HCEC 1CT (cell line): ENCODE measurements at places on chromosomes 13 and 19.
A peak's percentile ranks its signal among the peaks of the same experiment; 100 is the strongest.

- no peak for DNase-seq
These were observed 34.9 kb upstream of the MCF2L start for GRCh38 chr13:112934078-112934477.

DNA sequence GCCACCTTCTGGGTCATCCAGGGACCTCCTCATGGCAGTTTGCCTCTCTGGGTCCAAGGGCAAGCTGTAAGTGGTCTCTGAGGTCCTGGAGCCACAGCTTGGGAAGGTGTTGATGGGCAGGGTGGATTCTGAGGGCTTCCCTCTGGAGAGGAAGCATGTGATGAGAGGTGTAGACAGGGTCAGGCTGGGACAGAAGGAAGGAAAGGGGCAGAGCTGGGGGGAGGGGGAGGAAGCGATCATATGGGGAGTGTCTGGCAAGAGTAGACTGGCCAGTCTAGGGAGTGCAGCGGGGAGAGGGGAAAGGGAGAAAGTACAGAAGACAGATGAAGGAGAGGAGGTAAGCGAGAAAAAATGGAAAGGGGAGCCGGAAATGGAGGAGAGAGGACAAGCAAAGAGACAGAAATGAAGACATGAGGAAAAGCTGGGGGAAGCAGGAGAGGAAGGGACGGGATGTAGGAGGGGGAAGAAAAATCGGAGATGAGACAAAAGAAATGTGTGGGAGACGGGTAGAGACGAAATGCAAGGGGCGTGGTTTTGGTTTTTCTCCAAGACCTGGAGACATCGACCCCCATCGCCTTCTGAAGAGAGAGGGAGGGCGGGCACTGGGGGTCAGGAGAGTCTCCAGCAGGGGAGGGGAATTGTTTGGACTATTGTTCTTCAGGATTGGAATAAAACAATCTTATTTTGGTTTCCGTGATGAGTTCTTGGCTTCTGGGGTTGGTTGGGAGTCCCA is 26.6 kb downstream of the ZSWIM9 start:
- no peak for DNase-seq

GRCh38 chr19:13154911-13155471 is 4.8 kb downstream of the IER2 start:
- peak; percentile 72 for DNase-seq

DNA sequence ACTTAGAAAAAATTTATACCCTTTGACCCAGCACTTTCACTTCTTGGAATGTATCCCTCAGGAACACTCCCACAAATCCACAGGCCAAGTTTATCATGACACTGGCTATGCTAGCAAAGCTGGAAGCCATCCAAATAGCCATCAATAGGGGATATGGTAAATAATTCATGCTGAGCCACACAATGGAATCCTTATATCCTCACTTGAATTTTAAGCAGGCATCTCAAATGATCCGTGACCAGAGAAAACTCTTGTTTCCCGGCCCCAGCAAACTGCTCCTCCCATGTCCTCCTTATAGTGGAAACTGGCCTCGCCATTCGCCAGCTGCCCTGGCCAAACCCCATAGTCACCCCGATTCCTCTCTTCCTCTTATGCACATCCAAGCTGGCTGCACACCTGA is 37.6 kb downstream of the GRIK5 start:
- DNase-seq, result no peak

DNA sequence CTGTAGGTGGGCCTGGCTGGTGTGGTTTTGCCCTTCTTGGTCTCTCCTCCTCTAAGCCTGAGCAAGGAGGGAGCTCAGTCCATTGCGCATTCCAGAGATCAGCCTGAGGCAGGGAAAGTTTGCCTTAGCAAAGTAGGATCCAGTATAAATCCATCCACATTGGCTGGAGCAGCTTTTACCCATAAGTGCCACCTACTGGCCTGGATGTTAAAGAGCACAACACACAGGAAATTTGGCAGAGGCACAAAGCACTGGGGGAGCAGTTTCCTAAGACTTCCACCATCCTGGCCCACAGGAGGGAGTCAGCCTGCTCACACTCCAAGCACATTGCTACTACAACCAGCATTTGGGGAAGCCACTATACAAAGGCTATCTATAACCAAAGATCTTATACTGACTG is 1124.2 kb downstream of the SLITRK1 start:
- DNase-seq, result peak; percentile 43

GRCh38 chr19:2108251-2109016 is 11.7 kb downstream of the IZUMO4 start:
- no peak for DNase-seq

DNA sequence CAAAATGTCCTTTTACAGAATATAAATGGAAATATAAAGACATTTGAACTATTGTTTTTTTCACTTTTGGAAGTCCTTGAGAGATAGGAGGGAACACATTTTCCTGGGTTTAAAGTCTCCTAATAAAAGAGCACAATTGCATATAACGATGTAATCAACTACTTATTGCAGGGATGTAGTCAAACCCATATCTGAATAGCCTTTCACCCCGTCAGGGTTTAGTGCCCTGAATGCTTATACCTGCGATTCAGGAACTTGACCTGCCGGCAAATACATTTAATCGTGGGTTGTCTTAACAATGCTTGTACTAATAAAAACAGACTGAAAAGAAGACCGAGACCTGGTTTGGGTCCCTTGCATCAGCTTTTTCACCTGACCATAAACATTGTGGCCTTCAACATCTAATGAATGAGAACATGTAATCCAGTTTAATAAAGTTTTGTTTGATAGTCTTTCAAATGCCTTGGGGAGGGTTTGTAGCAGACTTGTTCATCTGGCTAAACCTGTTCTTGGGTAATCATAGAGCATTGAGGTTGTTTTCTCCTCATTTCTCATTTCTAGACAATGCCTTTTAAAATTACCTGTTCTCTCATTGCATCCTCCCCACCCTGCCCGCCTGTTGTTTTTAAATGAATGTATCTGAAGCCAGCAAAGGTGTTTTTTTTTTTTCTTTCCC is 7.0 kb downstream of the KLF5 start:
- no peak for DNase-seq

DNA sequence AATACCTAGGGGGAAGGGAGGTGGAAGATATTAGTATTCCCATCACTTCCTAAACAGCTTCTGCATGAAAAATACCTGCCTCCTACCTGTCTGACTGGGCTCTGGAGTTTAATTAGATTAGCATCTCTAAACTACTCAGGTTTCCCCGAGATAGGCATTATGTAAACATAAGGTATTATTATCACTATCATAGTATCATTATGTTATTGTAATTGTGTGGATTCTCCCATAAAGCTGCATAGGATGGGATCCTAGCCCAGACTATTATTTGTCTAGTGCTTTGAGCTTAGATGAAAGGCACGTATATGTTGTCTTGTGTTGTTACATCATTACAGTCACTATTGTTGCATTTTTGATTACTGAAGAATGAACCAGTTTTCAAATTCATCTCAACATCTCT is 115.2 kb upstream of the SOX21 start:
- no peak for DNase-seq

GRCh38 chr19:38691938-38692457 is 44.5 kb downstream of the ACTN4 start:
- peak; percentile 100 for DNase-seq

GRCh38 chr13:49441846-49442245 is 2.0 kb downstream of the CAB39L start:
- peak; percentile 51 for DNase-seq

- DNase-seq, result no peak
These were observed 158.8 kb downstream of the NHLRC3 start for GRCh38 chr13:39196965-39197646.

DNA sequence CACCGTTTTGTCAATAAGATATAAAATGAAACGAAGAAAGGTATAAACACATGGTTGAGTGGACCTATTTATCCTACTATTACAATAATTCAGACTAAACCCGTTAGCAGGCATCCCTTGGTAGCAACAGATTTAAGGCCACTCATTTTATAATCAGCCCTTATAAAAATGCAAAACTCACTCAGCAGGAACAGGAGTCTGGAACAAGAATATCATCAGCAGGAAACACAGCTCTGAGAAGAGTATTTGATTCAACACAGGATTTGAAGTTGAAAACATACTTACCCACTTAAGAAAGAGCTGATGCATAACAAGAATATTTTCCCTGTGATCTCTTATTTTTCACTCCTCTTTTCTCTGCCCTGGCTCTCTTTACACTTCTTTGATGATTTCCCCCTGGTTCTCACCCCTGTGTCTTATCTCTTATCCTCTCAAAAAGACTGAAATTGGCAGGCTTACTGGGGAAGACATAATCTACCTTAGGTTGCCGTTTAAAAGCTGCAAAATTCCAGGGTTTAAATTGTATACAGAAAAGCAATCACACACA is 1722.7 kb downstream of the SLITRK5 start:
- peak; percentile 31 for DNase-seq

- no peak for DNase-seq
These were observed 43.7 kb upstream of the TPM4 start for GRCh38 chr19:16032509-16033135.

- DNase-seq, result peak; percentile 68
These were observed 12.9 kb downstream of the ZC3H13 start for GRCh38 chr13:46039411-46040182.
